ENCODE measurements at places on chromosomes 3 and 15.
A peak's percentile ranks its signal among the peaks of the same experiment; 100 is the strongest.

DNA sequence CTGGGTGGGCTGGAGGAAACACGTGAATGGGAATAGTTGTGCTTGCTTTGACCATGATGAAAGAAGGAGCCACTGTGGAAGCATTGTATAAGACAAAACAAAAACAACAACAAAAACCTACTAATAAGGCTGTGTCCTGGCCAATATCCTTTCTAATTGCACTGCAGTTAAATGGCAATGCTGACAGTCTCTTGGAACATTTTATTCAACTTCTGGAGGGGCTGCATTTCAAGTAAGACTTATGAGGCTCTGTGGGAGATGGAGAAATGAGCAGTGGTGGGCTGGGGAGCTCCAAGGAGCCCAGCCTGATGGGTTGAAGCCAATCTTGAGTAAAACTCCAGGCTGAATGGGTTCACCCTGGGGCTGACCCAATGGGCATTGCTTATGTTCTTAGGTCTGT lies 99.8 kb upstream of the ROPN1 start:
- DNase-seq = no peak

DNA sequence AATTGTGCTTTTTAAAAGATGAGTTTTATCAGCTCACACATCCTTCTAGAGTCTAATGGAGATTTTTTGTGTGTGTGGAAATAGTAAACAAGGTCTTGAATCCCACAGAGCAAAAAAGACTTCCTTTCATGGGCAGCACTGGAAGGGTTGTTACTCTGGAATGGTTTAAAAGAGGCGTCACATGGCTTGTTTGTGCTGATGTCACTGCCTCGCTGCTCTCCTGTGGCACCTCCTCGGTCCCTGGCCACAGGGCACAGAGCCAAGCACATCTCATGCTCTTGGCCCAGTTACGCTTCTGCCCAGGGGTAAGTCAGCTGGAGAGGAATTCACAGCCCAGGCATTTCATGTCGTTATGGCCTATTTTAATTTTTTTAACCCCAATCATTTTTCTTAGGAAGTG lies 53.2 kb downstream of the PGPEP1L start:
- peak; percentile 14 for DNase-seq

- no peak for DNase-seq
Observed at GRCh38 chr3:72818092-72818773, 30.0 kb downstream of the SHQ1 start.

DNA sequence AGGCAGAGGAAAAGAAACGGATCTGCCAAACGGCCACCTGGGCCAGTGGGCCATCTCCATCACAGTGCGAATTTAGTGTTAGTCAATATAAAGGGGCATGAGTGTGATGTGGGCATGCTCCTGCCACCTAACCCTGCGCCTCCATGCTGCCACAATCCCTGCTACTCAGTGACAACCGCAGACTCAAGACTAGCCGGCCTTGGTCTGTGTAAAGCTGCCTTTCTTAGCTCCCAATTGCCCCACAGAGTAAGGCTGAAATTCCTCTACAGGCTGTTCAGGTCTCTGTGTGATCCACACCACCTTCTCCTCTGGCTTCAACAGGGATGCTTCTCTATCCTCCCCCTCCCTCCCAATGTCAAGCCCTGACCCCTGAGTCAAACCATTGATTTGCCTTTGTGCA lies 269.7 kb downstream of the XXYLT1 start:
- DNase-seq = no peak

- DNase-seq = no peak
Observed at GRCh38 chr15:64443747-64444621, 16.4 kb upstream of the ZNF609 start.

- DNase-seq = no peak
Observed at GRCh38 chr3:34185301-34185700, 386.9 kb downstream of the PDCD6IP start.

DNA sequence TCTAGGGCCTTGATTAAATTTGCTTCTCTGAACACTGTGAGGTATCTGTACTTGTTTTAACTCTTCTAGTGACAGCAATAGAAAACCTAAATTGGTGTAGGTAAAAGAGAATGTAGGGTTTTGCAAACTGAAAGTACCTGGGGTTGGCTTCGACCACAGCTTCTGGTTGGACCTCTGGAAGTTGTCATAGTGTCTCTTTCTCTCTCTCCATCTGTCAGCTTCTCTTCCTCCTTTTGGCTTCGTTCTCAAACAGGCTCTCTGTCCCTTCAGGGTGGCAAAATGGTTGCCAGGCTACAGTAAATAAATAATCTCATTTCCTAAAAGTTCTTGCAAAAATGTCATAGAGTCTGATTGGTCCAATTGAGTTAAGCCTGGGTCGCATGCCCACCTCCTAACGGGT lies 149.3 kb upstream of the CTDSPL start:
- no peak for DNase-seq

GRCh38 chr15:38002883-38003477 lies 68.5 kb downstream of the TMCO5A start:
- no peak for DNase-seq

- no peak for DNase-seq
Observed at GRCh38 chr3:131957980-131958379, 76.8 kb downstream of the CPNE4 start.

Data from NCI-H1092 (cell line).